ENCODE measurements at places on chromosomes 5 and 9.

DNA sequence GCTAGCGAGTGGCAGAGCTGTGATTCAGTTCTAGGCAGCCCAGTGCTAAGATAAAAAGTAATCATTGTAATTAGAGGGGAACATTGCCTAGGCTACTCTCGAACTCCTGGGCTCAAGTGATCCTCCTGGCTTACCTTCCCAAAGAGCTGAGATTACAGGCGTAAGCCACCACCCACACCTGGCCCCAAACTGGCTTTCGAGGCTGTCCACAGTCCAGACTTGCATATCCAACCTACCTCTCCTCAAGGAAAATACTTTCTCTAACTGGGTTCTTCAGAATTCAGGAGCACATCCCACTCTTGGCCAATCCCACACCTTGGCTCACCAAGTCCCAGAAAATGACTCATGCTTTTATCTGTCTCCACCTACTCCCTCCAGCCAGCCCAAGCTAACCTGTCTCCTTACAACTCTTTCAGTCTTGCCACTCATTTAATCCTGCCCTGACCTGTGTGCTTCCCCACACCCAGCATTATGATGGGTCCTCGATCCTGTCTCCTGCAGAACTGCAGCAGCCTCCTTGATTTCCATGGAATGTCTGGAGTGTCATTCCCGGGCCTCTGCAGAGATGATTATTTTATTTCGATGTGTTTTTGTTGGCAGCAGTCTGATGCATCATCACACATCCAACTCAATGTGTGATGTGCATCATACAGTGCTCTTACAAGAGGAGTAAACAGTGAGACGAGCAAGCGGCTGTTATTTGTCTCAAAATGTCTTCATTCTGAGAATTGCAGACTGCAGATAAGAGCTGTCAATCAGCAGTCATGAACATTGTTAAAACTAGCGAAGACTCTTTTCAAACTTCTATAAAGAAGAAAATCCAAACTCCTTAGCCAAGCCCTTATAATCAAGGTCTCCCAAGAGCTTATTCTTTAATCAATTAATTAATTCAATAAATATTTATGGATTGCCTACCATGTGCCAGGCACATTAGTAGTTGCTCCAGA lies 167.3 kb downstream of the SEC61B start:
- no peak for DNase-seq

GRCh38 chr5:9240431-9240830 lies 305.4 kb downstream of the SEMA5A start:
- DNase-seq: no peak

GRCh38 chr9:76733096-76733495 lies 31.1 kb upstream of the PCA3 start:
- no peak for DNase-seq

- no peak for DNase-seq
These were observed 43.3 kb upstream of the RASEF start for GRCh38 chr9:83106263-83106662.

- no peak for DNase-seq
These were observed 208.0 kb downstream of the PDZD2 start for GRCh38 chr5:31846934-31847333.

- DNase-seq: no peak
These were observed 1.1 kb downstream of the GNPDA1 start for GRCh38 chr5:142011572-142012185.

- no peak for DNase-seq
These were observed 18.3 kb upstream of the KCNIP1 start for GRCh38 chr5:170485616-170485911.

- DNase-seq: no peak
These were observed 9.2 kb downstream of the SNX18 start for GRCh38 chr5:54526604-54527288.

DNA sequence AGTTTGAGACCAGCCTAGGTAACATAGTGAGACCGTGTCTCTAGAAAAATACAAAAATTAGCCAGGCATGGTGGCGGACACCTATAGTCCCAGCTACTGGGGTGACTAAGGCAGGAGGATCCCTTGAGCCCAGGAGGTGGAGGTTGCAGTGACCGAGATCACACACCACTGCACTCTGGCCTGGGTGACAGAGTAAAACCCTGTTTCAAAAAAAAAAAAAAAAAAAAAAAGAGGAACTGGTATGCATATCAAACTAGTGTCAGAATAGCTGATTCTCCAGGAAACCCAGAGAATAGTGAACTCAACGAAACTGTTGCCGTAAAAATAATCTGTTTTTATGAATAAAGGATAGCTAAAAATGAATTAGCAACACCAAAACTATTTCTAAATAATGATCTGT lies 126.6 kb upstream of the BASP1 start:
- no peak for DNase-seq

- DNase-seq: no peak
These were observed 52.4 kb upstream of the TRAF1 start for GRCh38 chr9:120978987-120979386.

DNA sequence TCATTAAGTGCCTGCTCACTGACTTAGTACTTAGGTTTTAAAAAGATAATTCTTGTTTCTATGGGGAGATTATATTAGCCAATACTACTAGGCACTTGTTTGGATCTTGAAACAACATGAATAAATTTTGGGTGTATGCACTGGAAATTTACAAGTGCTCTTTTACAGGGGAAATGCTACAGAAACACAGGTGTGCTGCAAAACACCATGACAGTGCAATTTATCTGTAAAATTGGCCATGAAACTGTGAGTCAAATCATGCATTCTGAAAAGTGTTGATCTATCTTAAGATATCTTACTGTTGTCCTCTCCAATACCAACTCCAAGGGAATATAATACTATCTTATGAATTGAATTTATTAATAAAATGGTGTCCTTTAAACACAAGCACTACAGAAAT lies 12.1 kb upstream of the PCDHB1 start:
- DNase-seq: no peak

DNA sequence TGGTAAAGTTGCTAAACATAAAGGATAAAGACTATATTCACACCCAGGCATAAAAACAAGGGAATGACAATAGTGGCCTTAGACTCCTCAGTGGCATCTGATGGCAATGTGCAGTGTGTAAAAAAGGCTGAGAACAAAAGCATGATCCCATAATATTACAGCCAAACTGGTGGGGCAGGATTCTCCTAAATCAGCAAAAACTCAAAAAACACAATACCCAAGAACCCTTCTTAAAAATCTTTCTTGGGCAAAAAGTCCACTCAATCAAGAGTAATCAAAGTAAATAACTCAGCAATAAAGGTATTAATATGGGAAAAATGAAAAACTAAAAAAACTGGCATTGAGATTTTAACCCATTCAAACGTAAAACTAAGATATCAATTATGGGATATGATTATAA lies 1.6 kb upstream of the MOCS2 start:
- no peak for DNase-seq

DNA sequence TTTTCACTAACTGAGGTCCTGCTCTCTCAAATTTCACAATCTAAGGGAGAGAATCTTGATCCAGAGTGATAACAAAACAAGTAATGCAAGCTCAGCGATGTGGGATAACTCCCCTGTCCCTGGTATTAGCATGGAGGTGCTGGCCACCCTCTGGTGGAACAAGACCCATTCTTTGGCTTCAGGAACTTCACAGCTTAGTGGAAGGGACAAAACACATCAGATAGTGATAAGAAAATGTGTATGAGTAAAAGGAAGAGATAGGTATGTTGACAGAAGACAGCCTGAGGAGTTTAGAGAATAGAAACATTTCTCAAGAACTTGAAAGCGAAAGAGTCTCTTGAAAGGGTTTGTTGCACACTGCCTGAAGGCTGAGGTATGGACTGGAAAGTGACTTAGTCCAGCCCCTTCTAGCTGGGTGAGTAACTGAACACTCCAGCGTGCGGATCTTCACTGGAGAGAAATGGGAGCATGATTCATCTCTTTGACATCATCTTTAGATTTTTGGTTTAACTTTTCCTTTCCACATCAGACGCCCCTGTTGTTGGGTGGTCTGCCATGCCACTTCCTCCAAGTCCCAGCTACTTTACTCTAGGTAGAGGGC lies 25.4 kb upstream of the ZSWIM6 start:
- DNase-seq: peak; percentile 64

DNA sequence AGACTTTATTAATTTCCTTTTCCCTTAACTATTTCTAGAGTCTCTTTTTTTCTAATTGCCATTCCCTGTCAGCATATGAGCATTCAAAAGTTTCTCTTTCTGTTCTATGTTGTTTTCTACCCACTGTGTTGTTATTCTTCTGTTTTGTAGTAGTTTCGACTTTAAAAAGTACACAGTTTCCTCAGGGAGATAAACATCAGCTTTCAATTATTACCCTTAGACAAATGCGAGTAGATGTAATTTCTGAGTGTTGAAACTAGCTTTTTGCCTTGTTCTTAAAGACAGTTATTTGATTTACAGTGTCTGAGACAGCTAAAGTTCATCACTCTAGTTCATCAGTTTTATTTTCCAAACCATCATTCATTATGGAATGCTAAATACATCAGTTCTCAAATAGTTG lies 19.5 kb downstream of the MTREX start:
- no peak for DNase-seq

DNA sequence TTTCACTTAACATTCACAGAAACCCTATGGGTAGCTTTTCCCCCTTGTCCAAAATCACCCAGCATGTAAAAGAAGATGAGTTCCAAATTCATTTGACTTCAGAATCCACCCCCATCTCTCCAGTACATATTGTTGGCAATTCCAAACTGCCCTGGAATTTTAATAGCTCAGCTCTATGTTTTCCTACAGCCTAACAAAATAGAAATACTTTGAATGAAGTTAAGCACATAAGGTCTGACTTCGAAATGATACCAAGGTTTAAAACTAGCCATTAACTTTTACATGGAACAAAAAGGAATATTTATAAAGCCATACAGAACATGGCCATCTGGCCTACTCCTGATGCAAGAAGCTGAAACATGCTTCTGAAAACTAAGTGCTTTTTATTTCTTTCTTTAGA lies 634.3 kb downstream of the PDE4D start:
- no peak for DNase-seq

GRCh38 chr9:92196909-92197308 lies 81.7 kb upstream of the SPTLC1 start:
- no peak for DNase-seq

DNA sequence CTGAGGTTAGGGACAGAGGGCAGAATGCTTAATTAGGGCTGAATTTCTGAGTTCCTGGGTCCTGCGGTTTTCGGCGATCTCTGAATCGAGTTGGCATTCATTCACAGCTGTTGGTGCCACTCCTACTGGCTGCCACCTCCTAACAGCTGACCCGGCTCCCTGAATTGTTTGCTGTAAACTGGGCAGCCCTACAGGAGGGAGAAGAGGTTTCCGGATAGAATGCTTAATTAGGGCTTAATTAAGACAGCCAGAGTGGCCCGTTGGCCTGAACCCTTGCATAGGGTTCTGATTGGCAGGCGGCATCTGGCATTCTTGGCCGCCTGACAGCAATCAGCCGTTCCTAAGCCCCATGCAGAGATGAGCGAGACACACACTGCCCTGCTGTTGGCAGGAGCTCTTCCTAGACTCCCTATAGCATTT lies 25.7 kb downstream of the FRMPD1 start:
- DNase-seq: no peak

GRCh38 chr9:114186605-114187289 lies 31.4 kb downstream of the COL27A1 start:
- no peak for DNase-seq

- DNase-seq: no peak
These were observed 1.8 kb downstream of the CTXN3 start for GRCh38 chr5:127650649-127651048.
